ENCODE measurements at places on chromosomes 13 and 19.

GRCh38 chr13:32548837-32549236, 10.2 kb upstream of the N4BP2L2 start:
- DNase-seq, result no peak

- DNase-seq, result no peak
These were observed 60.0 kb upstream of the SERP2 start for GRCh38 chr13:44313674-44314073.

DNA sequence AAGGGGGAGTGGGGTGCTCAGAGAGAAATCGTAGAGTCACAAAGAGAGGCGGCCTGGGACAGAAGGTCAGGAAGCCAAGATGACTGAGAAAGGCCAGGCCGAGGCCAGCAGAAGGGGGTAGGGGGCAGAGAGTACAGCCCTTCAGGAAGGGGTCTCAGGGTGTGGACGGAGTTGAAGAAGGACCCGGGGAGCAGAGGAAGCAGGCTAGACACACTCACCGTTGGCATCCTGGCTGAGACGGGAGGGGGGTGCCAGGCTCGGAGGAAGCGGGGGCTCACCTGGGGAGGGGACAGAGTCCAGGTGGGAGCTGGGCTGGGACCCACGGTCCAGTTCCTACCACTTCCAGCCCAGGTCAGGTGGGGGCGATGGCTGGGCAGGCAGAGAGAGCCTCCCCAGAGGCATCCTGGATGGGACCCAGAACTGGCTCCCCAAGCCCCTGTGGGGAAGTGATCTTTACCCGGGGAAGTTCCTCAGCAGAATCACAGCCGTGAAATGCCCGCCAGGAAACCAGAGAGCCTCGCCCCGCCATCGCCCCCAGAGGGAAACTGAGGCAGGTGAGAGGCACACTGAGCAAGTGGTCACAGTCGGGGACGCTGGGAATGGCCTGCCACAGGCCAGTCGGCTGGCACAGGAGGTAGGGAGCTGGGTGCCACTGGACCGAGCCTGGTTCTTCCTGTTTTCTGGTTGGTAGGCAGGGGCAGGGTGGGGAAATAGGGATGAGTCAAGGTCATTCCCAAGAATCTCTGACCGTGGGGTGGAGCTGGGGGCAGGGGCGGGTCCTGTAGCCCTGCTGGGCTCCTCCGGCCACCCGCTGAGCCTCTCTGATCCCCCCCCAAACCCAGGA, 1.4 kb downstream of the MATK start:
- DNase-seq, result no peak

DNA sequence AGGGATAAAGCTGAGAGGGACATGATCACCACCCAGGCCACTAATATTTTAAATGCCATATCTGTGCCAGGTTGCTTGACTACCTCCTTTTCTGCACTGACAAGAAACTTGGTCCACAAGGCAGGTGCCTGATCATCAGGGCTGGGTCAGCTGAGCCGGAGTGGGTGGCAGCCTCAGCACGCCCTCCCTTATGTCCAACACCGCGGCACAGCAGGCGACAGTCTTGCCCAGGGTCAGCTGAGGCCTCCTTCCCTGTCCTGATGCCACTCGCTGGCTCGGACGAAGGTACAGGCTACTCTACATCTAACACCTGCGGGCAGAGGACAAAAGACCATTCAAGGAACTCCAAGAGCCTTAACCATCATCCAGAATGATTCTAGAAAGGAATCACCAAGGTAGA, 16.9 kb downstream of the ZC3H4 start:
- DNase-seq, result no peak

DNA sequence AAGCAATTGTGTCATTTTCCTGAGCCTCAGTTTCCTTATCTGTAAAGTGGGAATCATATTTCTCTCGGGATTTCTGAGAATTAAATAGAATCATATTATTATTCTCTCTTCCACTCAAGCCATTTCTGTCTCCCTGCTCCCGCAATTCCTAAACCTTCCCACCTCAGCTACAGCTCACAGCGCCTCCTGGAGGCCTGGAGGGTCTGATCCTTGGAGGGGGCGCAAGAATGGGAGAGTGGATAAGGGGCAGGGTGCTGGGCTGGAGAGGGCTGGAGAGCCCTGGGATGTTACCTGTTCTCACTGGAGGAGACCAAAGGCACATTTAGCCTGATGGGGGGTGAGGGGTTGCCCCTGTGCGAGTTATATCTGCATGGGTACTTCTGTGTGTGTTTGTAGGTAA, 31.1 kb upstream of the CYP2S1 start:
- peak; percentile 15 for DNase-seq

DNA sequence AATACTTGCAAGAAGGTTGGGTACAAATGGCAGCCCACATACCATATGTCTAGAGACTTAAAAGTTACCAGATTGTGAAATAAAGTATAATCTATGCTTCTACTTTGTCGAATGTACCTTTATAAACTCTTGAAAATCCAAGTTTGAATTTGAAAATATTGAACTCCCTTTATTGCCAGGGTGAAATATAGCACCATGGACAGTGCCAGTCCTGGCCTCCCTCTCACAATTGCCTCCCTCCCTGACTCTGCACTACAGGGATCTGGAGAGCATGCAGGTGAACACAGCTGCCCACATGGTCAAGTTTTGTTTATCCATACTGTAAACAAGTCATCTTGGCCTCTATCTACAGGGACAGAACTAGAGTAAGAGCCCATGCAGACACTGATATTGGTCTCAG, 394.1 kb upstream of the SLITRK6 start:
- DNase-seq, result no peak
